ENCODE measurements at places on chromosomes 16 and 17.

GRCh38 chr17:3918372-3919122 is 2.3 kb upstream of the P2RX1 start:
- DNase-seq: no peak

DNA sequence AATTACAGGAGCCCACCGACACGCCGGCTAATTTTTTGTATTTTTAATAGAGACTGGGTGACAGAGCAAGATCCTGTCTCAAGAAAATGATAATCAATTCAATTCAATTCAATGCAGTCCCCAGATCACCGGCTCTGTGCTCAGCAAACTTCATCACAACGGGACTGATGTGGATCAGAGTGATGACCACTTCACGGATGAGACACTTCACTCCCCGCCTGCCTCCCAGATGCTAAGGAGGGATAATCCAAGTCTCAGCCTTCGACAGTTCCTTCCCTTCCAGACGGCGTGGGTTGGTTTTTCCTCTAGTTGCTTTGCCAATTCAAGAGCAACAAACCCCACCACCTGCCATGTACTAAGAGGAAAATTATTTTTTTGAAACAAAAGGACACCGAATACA is 93.8 kb downstream of the ZDHHC7 start:
- DNase-seq: no peak

DNA sequence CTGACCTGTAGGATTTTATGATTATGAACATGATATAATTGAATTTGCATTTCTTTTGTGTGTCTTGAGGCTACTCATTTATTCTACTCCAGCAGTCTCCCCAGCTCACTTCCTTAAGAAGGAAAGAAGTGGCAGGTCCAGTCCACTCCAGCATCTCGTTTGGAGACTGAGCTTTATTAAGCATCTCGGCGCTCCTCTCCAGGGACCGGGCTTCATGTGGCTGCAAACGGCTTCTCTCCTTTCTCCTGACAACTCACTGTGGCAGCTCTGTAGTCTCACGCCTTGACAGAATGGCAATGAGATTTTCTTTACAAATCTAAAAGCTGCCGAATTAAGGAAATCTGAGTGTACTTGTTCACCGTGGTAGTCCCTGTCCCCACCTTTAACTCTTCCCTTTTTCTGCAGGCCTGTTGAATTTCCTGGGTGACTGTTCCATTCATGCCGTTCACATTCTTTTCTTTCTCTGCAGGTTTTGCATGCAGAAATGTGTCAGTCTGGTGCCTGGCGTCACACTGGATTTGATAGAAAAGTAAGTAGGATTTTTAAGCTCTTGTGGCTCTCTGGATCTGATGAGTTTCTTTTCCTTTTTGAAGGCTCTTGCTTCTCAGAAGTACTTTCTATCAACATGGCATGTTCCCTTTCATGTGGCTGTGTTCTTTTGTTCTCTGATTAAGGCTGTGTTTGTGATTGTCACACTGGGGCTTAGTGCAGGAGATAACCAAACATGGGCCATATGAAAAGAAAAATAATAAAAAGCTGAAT is 200.5 kb upstream of the CHMP6 start:
- peak; percentile 9 for DNase-seq

DNA sequence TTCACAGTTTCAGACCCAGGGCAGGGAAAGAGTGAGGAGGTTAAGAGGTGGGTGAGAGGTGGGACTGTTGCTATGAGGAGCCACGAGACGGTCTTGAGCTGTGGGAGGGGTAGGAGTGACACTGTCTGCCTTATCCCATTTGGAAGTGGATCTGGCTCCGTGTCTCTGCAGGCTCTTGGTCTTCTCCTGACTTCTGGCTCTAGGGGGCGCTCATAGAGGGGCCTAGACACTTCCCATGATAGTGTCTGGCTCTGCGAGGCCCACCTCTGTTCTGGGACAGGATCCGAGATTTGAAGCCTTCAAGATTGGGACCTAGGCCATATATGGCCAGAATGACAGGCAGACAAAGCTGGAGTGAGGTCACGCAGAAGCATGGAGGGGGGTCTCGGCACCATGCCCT is 204.5 kb downstream of the GSG1L start:
- DNase-seq: no peak

- DNase-seq: no peak
These were observed 108.7 kb downstream of the SMG6 start for GRCh38 chr17:2194889-2195335.

DNA sequence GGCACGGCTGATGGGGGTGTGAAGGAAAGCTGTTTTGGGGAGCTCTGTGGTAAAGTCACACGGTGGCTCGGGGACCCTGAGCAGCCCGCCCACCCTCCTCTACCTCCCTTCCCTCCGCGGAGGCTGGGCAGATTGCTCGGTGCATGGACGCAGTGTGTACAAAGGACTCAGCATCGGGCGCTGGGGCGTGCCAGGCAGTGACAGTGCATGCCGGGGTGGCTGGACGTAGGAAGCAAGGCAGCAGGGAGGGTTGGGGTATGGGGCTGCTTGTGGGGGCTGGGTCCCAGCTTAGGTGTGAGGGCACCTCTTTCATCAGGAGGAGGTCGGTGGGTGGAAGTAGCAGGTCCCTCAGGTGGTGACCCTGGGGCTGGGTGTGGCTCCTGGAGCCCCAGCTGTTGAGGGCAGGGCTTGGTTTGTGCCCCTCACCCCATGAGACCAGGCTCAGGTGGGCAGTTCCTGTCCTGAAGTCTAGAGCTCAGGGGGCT is 159.9 kb upstream of the GSE1 start:
- no peak for DNase-seq

GRCh38 chr16:48232493-48233040 is 11.5 kb upstream of the LONP2 start:
- DNase-seq: peak; percentile 14

- no peak for DNase-seq
These were observed 163.3 kb downstream of the HS3ST4 start for GRCh38 chr16:25855063-25855462.

DNA sequence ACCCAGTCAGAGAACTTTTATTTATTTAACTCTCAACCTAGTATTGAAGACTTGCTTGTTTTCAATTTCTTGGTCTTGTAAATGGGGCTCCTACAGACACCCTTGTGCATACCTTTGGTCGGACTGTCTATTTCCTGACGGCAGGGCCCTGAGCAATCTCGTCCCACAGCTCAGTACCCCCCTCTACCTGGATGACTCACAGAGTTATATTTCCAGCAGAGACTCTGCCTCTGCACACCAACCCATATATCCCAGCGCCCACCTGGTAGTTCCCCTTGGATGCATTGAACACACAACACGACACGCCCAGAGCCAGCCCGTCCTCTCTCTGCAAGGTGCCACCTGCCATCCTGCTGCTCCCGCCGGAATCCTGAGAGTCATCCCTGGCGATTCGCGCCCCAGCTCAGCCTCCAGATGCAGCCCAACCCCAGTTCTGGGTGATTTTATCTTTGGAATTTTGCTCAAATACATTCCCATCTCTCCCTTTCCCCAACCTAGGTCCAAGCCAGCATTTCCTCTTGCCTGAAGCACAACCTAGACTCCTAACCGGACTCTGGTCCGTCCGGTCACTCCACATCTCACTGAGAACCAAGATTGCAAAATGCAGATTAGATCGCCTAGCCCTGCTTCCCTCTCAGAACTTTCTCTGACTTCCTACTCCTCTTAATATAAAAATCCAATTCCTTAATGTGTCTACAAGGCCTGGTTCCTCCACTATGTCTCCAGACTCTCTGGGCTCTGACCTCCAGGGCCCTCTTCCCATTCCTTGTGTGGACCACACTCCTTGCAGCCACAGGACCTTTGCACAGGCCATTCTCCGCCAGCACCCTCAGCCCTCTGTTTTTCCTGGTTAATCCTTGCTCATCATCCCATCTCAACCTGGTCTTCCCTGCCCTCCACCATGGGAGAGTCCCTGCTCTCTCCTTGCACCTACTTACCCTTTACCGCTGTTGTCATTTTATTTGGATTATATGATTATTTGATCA is 129.2 kb downstream of the SEC14L1 start:
- DNase-seq: no peak

DNA sequence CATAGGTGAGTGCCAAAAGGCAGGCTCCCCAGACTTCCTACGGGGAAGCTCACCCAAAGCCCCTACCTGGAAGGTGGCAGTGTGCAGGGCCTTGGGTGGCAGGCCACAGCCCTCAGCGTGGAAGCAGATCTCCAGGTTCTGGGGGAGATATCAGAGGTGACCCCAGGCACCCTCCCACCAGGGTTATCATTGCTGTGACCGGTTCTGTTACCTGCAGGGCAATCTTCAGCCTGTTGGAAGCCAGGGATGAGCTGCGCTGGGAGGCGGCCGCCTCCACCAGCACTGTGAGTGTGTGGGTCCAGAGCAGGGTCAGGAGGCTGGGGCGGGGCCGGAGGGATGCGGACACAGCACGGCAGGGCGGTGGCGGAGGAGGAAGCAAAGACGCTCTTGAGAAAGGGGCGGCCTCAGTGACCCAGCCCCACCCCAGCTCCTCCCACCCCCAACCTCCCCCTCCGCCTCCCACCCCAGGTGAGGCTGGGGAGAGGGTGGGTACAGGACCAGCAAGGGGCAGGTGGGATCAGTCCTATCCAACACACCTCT is 13.1 kb downstream of the UNC13D start:
- no peak for DNase-seq

- no peak for DNase-seq
These were observed 4.7 kb upstream of the MPO start for GRCh38 chr17:58285422-58285810.

- DNase-seq: peak; percentile 81
These were observed 11.1 kb downstream of the TSPOAP1 start for GRCh38 chr17:58317421-58318064.

DNA sequence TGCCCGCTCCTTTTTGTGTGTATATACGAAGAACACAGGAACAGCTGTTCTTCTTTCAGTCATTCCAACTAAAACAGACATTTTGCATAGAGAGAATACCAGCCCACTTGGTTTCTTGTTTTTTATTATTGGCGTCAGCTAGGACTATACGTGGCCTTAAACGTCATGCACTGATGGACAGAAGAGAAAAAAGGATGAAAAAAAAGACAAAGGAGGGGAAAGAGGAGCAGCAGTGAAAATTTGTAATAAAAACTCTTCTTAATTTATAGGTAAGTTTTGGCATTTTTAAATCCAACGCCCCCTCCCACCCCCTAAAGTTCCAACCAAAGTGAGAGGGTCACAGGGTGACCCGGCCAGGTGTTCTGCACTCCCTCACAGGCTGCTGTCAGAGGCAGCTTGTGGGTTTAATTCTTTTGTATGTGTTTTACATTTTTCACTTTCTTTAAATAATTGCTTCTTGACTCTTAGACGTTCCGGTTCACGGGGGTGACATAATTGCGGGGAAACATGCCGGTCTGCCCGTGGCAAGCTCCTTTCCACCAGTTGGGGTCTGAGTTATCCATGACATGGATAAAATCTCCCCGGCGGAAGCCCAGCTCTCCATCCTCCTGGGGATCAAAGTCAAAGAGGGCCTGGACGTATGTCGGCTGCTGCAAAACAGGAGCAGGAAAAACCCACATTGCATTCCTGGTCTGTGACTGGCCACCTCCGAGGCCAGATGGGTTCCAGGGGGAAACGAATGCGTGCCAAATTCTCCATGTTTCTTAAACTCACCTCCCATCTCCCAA is 30.9 kb upstream of the SLC25A19 start:
- DNase-seq: peak; percentile 15

GRCh38 chr16:38941-39892 is 14.2 kb downstream of the POLR3K start:
- no peak for DNase-seq

DNA sequence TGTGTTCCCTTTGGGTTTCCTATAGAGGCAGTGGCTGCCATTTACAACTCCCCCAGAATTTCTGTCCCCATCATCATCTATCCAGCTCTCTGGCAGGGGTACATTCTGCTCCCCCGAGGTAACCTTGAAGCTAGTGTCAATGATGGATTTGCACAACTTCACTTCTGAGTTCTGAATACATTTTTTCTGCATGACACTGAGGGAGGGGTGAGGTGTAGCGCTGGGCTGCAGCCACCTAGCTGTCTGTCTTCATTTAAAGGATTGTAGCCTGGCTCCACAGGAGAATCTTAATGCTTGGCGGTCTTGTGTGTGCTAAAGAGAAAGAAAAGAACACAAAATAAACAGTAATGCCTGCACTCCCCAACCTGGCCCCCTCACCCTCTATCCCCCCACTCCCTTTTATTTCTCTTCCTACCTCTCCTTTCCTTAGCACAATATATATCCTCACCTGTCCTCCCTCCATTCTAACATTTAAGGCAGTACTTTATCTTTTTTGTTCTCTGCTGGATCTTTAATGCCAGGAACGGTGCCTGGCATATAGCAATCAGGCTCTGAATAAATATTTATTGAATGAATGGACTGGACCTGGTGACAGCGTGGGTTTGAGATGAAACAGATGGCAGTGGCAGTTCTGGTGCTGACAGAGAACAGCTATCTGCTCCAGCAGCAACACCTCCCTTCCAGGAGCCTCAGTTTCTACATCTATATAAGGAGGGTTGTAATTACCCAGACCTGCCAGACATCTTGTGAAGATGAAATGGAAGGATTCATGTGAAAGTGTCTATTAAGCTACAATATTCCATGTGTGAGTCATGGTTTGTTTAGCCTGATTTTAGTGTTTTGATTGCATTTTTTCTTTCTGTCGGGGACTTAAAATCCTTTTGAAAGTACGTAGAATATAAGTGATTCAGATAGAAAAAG is 163.5 kb upstream of the CDH11 start:
- DNase-seq: peak; percentile 51

DNA sequence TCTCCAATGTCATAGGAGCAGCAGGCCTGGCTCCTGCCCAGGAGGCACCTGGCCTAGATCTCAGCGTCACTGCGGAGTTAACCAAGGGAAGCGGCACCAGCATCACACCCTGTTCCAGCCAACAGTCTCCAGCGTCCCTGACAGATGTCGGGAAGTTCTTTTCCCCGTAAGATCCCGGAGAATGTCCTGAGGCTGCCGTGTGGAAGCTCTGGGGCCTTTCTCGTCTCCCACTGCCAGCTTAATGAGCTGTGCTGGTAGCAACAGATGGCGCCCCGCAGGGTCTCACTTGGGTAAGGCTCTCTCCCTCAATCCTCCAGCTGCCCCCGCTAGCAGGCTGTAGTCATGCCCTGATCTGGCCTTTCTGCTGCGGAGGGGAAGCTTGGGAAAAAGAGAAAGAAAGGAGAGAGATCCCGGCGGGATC is 57.5 kb downstream of the MARCHF10 start:
- no peak for DNase-seq
